AG09319 (cell line): ENCODE measurements at places on chromosomes 3 and 15.

DNA sequence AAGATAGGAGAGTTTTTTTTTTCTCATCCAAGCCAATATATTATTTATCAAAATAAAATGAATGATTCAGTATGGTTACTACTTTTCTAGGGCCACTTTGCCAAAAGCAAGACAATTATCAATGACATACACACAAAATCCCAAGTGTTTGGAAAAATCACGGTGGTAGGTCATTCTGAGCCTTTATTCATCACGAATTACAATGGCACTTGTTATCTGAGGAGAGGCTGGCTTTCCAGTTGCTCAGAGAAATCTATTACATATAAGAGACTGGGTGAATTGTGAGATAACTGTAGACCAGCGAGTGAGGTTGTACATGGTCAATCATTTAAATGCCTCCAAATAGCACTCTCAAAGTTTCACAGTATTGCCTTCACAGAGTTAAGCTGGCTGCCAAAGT, 20.4 kb upstream of the FGF12 start:
- no peak for DNase-seq

- no peak for DNase-seq
These were observed 20.1 kb downstream of the CHRM5 start for GRCh38 chr15:33988384-33988783.

- DNase-seq, result no peak
These were observed 231.1 kb upstream of the IL12A start for GRCh38 chr3:159757341-159758060.

DNA sequence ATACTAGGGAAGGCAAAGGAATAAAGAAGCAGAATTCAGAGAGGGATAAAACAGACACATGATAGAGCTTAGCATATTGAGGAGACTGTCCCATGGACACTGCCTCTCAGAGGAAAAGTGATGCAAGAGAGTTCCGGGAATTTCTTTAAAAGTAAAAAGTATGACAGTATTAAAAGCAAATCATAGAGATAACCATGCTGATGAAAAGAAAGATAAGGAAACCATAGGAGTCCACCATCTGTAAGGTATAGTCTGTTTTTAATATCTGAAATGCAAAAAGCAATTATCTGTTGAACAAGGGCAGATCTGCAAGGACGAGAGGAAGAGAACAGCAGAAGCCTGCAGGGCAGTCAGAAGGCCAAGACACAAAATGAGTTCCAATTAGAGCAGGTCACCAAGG, 495.9 kb upstream of the GOLIM4 start:
- no peak for DNase-seq

- no peak for DNase-seq
These were observed 105.2 kb downstream of the DAPK2 start for GRCh38 chr15:63940966-63941620.

- no peak for DNase-seq
These were observed 230.5 kb upstream of the CHRNA7 start for GRCh38 chr15:31799715-31800321.

- no peak for DNase-seq
These were observed 22.3 kb downstream of the PLXNB1 start for GRCh38 chr3:48407542-48408099.

GRCh38 chr3:29991198-29991597, 615.2 kb upstream of the TGFBR2 start:
- no peak for DNase-seq

- no peak for DNase-seq
These were observed 289.1 kb downstream of the TIGIT start for GRCh38 chr3:114582929-114583328.
